ENCODE measurements at places on chromosomes 1 and 21.

- DNase-seq: no peak
- no peaks in the 10 kb centered on the region for H3K36me3 ChIP-seq
- H3K4me1 ChIP-seq: no peaks in the 10 kb centered on the region
- H3K4me3 ChIP-seq: no peak overlapping the region
- H3K27me3 ChIP-seq: no peaks in the 10 kb centered on the region
Measured at GRCh38 chr1:198901266-198901665, 262.4 kb downstream of the PTPRC start.

DNA sequence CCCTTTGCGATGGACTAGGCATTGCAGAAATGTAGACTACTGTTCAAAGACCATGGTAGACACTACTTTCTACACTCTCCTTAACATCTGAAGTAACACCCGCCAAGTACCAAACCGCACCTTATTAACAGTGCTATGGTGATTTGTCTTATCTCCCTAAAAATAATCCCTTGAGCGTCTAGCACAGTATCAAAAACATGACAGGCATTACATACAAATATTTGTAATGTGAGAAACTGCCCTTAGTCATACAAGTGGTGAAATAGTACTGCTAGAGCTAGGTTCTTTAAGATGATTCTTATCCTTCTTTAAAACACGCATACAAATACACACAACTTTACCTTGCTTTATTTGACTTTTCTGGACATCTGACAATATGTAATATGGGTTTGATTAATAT is 27.2 kb downstream of the PUM1 start:
- H3K27me3 ChIP-seq: no peaks in the 10 kb centered on the region
- H3K4me3 ChIP-seq: no peak overlapping the region
- H3K27ac ChIP-seq: no peak overlapping the region
- no peak for DNase-seq
- no peaks in the 10 kb centered on the region for H3K36me3 ChIP-seq
- H3K4me1 ChIP-seq: no peaks in the 10 kb centered on the region

- H3K4me1 ChIP-seq: no peaks in the 10 kb centered on the region
- no peak overlapping the region for H3K27ac ChIP-seq
- DNase-seq: no peak
- no peaks in the 10 kb centered on the region for H3K36me3 ChIP-seq
- no peak overlapping the region for H3K4me3 ChIP-seq
Measured at GRCh38 chr1:192395895-192396294, 79.1 kb downstream of the RGS21 start.

DNA sequence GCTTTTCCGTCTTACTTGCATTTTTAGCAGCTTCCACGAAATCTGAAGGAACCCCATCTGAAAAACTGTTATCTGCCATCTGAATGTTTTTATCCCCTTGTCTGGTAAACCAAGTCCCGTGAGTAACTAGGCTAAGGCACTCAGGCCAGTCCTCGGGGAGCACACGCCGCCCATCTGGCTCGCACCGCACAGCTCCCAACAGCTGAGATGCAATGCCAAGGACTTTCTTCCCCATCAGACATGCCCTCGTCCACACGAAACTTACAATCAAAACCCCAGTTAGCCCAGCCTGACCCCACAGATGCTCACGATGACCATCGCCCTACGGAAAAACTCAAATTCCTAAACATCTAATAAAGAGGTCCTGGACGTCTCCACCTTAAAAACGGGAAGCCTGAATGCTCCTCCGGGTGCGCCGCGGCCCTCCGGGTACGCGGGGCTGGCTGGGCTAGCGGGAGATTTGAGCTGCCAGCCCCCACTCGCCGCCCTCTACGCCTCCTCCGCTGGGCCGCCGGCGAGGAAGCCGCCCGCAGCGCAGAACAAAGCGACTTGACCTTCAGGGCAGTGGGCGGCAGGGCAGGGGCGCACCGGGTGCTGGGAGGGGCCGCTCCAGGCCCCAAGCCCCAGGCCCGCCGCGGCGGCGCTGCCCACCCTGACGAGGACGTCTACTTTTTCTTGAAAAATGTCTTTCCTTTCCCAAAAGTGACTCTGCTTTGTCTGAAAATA is 36.6 kb downstream of the CD58 start:
- H3K36me3 ChIP-seq: no peaks in the 10 kb centered on the region
- no peaks in the 10 kb centered on the region for H3K27me3 ChIP-seq
- DNase-seq: no peak
- no peak overlapping the region for H3K27ac ChIP-seq
- no peak overlapping the region for H3K4me3 ChIP-seq

DNA sequence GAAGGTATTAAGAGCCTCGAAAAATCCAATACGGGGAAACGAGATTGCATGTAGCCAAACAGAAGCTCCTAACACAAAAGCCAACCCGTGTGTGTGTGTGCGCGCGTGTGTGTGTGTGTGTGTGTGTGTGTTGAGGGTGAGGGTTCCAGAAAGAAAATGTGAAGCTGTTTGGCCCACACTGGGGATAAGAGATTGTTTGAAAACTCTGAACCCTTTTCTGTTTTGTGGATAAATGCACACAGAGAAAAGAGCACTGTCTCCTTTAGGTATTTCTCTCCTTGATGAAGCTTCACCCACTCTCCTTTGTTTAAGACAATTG is 1.9 kb downstream of the WLS start:
- peaks cover 5% of the 10 kb centered on the region for H3K4me1 ChIP-seq
- H3K27me3 ChIP-seq: no peaks in the 10 kb centered on the region
- H3K4me3 ChIP-seq: peak overlapping the region; percentile 69
- no peaks in the 10 kb centered on the region for H3K36me3 ChIP-seq

- no peaks in the 10 kb centered on the region for H3K4me1 ChIP-seq
- no peaks in the 10 kb centered on the region for H3K36me3 ChIP-seq
- no peak overlapping the region for H3K27ac ChIP-seq
- no peak overlapping the region for H3K4me3 ChIP-seq
Measured at GRCh38 chr1:172588296-172589291, 55.6 kb downstream of the SUCO start.

DNA sequence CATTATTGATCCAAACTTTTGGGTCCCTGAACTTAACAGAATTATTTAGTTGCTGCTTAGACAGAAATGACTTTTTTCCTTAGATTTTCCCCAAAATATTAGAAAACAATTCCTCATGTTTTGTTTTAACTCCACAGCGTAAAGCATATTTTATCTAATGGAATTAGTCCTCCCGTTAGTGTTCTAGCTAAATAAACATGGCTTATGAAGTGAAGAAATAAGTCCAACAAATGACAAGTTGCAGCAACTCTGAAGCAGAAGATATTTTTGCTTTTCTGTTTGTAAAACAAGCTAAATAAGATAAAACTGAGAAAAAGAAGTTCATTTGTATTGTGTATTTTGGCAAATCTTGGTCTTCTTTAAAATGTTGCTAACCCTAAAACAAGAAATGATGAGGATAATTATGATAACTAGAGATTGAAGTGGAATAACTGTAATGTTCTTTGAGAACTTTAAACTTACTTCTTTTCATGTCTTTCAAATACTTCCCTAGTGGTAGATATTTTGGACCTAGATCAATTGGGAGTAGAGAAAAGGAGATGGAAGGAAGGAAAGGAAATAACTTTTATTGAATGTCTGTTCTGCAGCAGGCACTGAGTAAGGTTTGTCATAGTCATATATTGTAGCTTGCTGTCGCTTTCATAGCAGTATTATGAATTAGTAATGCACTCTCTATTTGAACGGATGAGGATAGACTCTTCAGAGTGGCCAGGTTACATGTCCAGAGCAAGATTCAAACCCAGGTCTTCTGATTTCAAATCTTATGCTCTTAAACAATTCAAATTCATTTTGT is 12.5 kb downstream of the NFIA start:
- H3K36me3 ChIP-seq: no peaks in the 10 kb centered on the region
- no peaks in the 10 kb centered on the region for H3K4me1 ChIP-seq
- DNase-seq: no peak
- H3K27ac ChIP-seq: no peak overlapping the region
- H3K4me3 ChIP-seq: no peak overlapping the region
- H3K27me3 ChIP-seq: no peaks in the 10 kb centered on the region

- H3K27ac ChIP-seq: no peak overlapping the region
- no peaks in the 10 kb centered on the region for H3K36me3 ChIP-seq
- no peaks in the 10 kb centered on the region for H3K4me1 ChIP-seq
- H3K4me3 ChIP-seq: no peak overlapping the region
- DNase-seq: no peak
Measured at GRCh38 chr1:119594376-119594775, 53.7 kb downstream of the ZNF697 start.

- no peaks in the 10 kb centered on the region for H3K36me3 ChIP-seq
- no peak overlapping the region for H3K27ac ChIP-seq
- no peaks in the 10 kb centered on the region for H3K27me3 ChIP-seq
- DNase-seq: no peak
- H3K4me3 ChIP-seq: no peak overlapping the region
- H3K4me1 ChIP-seq: no peaks in the 10 kb centered on the region
Measured at GRCh38 chr1:216387782-216388181, 35.5 kb downstream of the USH2A start.

- no peak for DNase-seq
- H3K27ac ChIP-seq: no peak overlapping the region
- no peak overlapping the region for H3K4me3 ChIP-seq
- no peaks in the 10 kb centered on the region for H3K27me3 ChIP-seq
Measured at GRCh38 chr1:38721816-38722215, 137.8 kb downstream of the RRAGC start.

- no peaks in the 10 kb centered on the region for H3K27me3 ChIP-seq
- no peaks in the 10 kb centered on the region for H3K4me1 ChIP-seq
- H3K27ac ChIP-seq: no peak overlapping the region
- H3K36me3 ChIP-seq: no peaks in the 10 kb centered on the region
- no peak for DNase-seq
Measured at GRCh38 chr1:162390396-162391185, 9.1 kb downstream of the C1orf226 start.

DNA sequence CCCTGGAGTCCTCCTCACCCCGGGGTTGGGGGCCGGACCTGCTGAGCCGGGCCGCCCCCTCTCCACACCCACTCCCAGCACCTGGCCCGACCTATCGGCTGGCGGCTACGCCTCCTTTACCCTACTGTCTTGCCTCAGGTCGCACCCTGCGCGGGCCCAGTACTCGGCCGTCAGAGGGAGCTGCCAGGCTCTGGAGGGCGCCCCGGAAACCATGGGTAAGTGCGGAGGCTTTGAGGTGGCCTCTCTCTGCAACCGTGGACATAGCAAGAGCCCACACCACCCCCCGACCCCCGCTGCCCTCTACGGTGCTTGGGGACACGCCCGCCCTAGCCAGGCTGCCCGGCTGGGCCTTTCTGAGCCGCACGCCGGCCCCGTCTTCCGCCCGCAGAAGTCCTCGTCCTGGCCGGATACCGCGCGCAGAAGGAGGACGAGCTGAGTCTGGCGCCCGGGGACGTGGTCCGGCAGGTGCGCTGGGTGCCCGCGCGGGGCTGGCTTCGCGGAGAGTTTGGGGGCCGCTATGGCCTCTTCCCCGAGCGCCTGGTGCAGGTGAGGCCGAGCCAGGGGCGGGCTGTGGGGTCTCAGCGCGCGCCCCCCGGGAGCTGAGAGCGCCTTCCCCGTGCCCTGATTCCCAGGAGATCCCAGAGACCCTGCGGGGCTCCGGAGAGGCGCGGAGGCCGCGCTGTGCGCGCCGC is at the start of gene SH3D21:
Gene SH3D21, plus strand, starts transcription at position 159 of the 692 bp plus-strand sequence. Its CDS starts 53 bp downstream, at position 212.
- no peaks in the 10 kb centered on the region for H3K27me3 ChIP-seq
- H3K36me3 ChIP-seq: no peaks in the 10 kb centered on the region
- peak; percentile 68 for DNase-seq
- peak within 1 kb of the TSS; percentile 72 for H3K4me3 ChIP-seq

DNA sequence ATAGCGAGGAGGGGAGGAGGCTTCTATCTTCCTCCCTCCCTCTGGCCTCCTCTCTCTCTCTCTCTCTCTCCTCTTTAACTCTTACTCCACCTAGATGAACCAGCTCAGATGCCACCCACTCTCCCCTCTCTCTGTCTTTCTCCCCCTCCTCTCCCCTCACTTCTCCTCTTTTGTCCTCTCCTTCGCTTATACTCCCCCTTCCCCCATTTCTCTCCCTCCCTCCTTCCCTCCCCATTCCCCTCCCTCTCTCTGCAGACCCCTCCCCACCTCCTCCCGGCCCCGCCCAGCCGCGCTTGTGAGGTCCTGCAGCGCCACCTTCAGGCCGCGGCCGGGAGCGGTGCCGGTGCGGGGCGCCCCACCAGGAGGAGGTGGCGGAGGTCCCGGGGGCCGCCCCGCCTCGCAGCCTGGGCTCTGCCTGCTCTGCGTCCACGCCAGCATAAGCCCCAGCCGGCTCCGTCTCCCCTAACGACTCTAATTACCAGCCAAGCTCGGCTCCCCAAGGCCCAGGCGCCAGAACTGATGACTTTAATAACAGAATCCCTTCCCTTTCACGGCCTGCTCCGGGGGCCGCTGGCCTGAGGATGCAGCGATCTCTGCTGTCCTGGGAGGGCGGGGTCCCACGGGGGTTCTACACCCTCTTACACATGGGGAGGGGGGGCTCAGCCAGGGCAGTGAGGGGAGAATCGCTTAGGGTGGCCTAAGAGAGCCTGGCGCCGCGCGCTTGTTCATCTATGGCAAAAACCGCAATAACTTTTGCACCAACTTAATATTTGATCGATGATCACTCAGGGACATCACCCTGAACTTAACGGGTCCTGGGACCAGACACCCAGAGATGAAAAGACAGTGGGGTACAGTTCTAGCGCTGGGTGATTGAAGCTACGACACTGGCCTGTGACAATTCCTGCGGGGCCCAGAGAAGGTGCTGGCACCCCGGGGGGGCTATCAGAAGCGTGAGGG is 637.3 kb downstream of the MATN1 start:
- H3K4me3 ChIP-seq: no peak overlapping the region
- peaks cover 7% of the 10 kb centered on the region for H3K27me3 ChIP-seq
- H3K27ac ChIP-seq: no peak overlapping the region
- DNase-seq: no peak

- DNase-seq: no peak
- H3K4me3 ChIP-seq: no peak overlapping the region
- H3K27me3 ChIP-seq: no peaks in the 10 kb centered on the region
- no peak overlapping the region for H3K27ac ChIP-seq
- no peaks in the 10 kb centered on the region for H3K36me3 ChIP-seq
Measured at GRCh38 chr1:53477651-53478501, 18.7 kb downstream of the DMRTB1 start.

DNA sequence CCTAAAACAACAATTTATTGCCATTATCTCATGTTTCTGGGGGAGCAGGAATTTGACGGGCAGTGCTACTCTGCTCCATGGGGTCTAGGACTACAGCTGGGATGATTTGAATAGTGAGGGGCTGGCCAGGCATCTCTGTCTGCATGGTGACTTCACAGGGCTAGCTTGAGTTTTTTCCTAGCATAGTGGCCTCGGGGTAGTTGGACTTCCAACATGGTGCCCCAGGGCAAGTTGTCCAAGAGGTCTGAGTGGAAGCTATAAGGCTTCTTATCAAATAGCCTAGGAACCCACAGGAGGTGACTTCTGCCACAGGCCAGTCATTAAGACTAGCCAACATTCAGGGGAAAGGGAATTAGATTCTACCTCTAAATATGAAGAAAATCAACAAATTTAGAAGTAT is 92.0 kb upstream of the WLS start:
- H3K36me3 ChIP-seq: no peaks in the 10 kb centered on the region
- no peak overlapping the region for H3K27ac ChIP-seq
- no peak for DNase-seq
- no peaks in the 10 kb centered on the region for H3K27me3 ChIP-seq
- H3K4me1 ChIP-seq: no peaks in the 10 kb centered on the region

Measured in breast epithelium (tissue), 4 donors.